Bronchial epithelial cell (primary cell): ENCODE measurements at places on chromosomes 4 and X.

- no peak for DNase-seq
Observed at GRCh38 chr4:104470770-104471169, 23.9 kb downstream of the CXXC4 start.

- peak; percentile 62 for DNase-seq
Observed at GRCh38 chr4:55910140-55910539, 38.6 kb upstream of the CEP135 start.

GRCh38 chrX:133335027-133335426 lies 80.3 kb downstream of the GPC4 start:
- peak; percentile 26 for DNase-seq

DNA sequence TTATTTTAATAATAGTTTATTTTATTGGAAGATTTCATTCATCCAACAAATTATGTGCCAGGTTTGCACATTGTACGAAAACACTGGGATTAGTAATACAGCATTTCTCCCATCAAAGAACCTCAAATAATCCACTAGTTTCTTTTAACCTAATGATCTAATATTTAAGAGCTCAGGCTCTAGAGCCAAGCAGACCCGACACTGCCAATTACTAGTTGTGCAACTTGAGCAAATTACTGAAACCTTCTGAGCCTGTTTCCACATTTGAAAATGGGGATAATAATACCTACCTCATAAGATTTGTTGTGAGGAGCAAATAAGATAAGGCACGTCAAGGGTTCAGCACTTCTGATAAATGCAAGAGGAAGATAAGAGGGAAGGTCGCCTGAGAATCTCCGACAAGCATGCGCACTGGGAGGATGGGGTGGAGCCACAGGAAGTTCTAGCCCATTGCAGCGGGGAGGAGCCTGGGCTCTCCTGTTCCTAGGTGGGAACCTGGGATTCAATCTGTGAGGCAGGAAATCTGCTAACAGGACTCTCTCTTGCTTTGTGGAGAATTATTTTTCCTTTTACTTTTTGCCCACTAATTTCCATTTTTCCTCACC lies 141.5 kb upstream of the SMAD1 start:
- no peak for DNase-seq

GRCh38 chr4:104457308-104457981 lies 37.2 kb downstream of the CXXC4 start:
- DNase-seq, result no peak

GRCh38 chrX:149837639-149838038 lies 43.3 kb upstream of the MAGEA8 start:
- DNase-seq, result no peak

GRCh38 chrX:36198575-36198974 lies 279.0 kb downstream of the CFAP47 start:
- DNase-seq, result peak; percentile 81

DNA sequence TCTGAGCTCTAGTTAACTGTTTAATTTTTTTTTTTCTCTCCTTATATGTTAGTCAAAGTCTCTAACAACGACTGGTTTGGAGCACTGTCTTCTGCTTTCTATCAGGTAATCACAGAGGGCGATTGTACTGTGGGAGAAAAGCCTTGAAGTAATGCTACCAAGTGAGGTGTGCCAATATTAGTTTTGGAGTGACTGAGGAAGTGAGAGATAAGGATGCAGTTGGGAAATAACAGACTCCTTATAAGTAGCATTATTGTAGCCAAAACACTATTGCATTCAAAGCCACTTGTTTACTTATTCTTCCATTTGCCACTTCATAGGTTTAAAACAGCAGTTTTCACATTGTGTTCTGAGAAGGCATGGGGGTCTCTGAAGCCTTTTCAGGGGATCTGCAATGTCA lies 79.1 kb upstream of the SLC6A14 start:
- no peak for DNase-seq
